ENCODE measurements at places on chromosomes 1 and 21. TPM values are rescaled to one million over a fixed set of nuclear protein-coding genes. Genes with fewer than 3 reads are reported as not detected.

The GJA4 gene
- polyA plus RNA-seq: 5.9 TPM

The SPATA17 gene
- 0.06 TPM for polyA plus RNA-seq

The PRPF38B gene
- 19.3 TPM for polyA plus RNA-seq

The TAF1A gene
- 3.1 TPM for polyA plus RNA-seq

The TARS2 gene
- polyA plus RNA-seq: 8.9 TPM

The HTR6 gene
- not detected for polyA plus RNA-seq

The SYT11 gene
- polyA plus RNA-seq: 1.6 TPM

The RGS4 gene
- polyA plus RNA-seq: 0.93 TPM

The TMEM51 gene
- polyA plus RNA-seq: 3.6 TPM

The MYOG gene
- 0.05 TPM for polyA plus RNA-seq

The LCE2A gene
- not detected for polyA plus RNA-seq

The DIP2A gene
- 19.0 TPM for polyA plus RNA-seq

The PODN gene
- polyA plus RNA-seq: 10.3 TPM

The PRELP gene
- polyA plus RNA-seq: 5.7 TPM

The ALX3 gene
- polyA plus RNA-seq: not detected

The C4BPB gene
- polyA plus RNA-seq: 0.89 TPM

The PPP1R12B gene
- polyA plus RNA-seq: 2.8 TPM

The NR0B2 gene
- not detected for polyA plus RNA-seq

The CFHR4 gene
- polyA plus RNA-seq: not detected

The BRINP3 gene
- 0.11 TPM for polyA plus RNA-seq

The INSRR gene
- polyA plus RNA-seq: 0.11 TPM

The KCNJ6 gene
- polyA plus RNA-seq: under 0.01 TPM

The LRRC53 gene
- polyA plus RNA-seq: not detected

The TTC34 gene
- 0.22 TPM for polyA plus RNA-seq

The OPRD1 gene
- 0.11 TPM for polyA plus RNA-seq

The LAD1 gene
- polyA plus RNA-seq: 3.9 TPM

The CLK2 gene
- 37.9 TPM for polyA plus RNA-seq

The PTPRF gene
- 48.9 TPM for polyA plus RNA-seq

The ORC1 gene
- polyA plus RNA-seq: 0.34 TPM

The GTF2B gene
- polyA plus RNA-seq: 32.3 TPM

The SMCP gene
- not detected for polyA plus RNA-seq

The PSRC1 gene
- polyA plus RNA-seq: 0.98 TPM

The ADORA1 gene
- 9.8 TPM for polyA plus RNA-seq

The KISS1 gene
- polyA plus RNA-seq: 0.47 TPM

The C1orf115 gene
- polyA plus RNA-seq: 33.2 TPM

The BGLAP gene
- 2.8 TPM for polyA plus RNA-seq

The ARHGEF16 gene
- polyA plus RNA-seq: 4.6 TPM

The FLG gene
- polyA plus RNA-seq: 0.03 TPM

The TMEM125 gene
- 2.5 TPM for polyA plus RNA-seq

The TCP10L gene
- 0.28 TPM for polyA plus RNA-seq

The C8B gene
- not detected for polyA plus RNA-seq

The ATP1A4 gene
- polyA plus RNA-seq: 0.13 TPM

The ATXN7L2 gene
- polyA plus RNA-seq: 4.0 TPM

The SPRR5 gene
- not detected for polyA plus RNA-seq

The SH2D5 gene
- polyA plus RNA-seq: not detected

The RNU1-3 gene
- not detected for polyA plus RNA-seq

The PIGC gene
- polyA plus RNA-seq: 18.2 TPM

The SLFNL1 gene
- 0.22 TPM for polyA plus RNA-seq

The VN1R5 gene
- polyA plus RNA-seq: not detected

The BNIPL gene
- 0.16 TPM for polyA plus RNA-seq

The CFHR2 gene
- polyA plus RNA-seq: not detected

The SH2D2A gene
- 0.75 TPM for polyA plus RNA-seq

The FCRL1 gene
- 0.78 TPM for polyA plus RNA-seq

The OR2T11 gene
- polyA plus RNA-seq: not detected

Data from adipose tissue (tissue), 3 donors.